ENCODE measurements at places on chromosomes 12 and 14. TPM values are rescaled to one million over a fixed set of nuclear protein-coding genes. Genes with fewer than 3 reads are reported as not detected.

DNA sequence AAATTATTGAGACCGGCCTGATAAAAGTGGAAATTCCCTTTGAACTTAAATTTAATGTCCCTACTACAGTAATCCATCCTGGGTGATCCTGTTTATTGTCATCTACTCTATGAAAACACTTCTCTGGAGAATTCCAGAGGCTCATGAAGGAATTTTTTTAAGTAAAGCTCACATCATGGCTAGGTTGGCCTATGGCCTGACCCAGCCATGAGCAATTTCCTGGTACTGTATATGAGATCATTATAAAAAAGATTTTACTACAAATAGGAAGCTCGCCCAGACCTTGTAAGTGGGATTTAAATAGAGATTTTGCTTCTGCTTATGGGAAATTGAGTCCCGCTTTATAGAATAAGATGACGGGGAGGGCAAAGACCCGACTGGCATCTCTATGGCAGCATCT is 215.5 kb downstream of the DPF3 start:
- DNase-seq: no peak

GRCh38 chr12:95918194-95918993 is 24.0 kb downstream of the CCDC38 start:
- peak; percentile 55 for DNase-seq

The ACOT6 gene
- total RNA-seq: 0.68 TPM

DNA sequence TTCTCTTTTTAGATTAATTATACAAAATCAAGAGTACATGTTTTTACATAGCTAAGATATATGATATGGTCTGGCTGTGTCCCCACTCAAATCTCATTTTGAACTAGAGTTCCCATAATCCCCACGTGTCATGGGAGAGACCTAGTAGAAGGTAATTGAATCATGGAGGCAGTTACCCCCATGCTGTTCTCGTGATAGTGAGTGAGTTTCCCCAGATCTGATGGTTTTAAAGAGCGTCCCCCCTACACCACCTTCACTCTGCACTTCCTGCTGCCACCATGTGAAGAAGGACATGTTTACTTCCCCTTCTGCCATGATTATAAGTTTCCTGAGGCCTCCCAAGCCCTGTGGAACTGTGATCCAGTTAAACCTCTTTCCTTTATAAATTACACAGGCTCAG is 21.4 kb upstream of the DRAM1 start:
- DNase-seq: no peak

- no peak for DNase-seq
Measured at GRCh38 chr12:93857279-93857938, 180.2 kb downstream of the CRADD start.
